ENCODE measurements at places on chromosomes 4 and X.

DNA sequence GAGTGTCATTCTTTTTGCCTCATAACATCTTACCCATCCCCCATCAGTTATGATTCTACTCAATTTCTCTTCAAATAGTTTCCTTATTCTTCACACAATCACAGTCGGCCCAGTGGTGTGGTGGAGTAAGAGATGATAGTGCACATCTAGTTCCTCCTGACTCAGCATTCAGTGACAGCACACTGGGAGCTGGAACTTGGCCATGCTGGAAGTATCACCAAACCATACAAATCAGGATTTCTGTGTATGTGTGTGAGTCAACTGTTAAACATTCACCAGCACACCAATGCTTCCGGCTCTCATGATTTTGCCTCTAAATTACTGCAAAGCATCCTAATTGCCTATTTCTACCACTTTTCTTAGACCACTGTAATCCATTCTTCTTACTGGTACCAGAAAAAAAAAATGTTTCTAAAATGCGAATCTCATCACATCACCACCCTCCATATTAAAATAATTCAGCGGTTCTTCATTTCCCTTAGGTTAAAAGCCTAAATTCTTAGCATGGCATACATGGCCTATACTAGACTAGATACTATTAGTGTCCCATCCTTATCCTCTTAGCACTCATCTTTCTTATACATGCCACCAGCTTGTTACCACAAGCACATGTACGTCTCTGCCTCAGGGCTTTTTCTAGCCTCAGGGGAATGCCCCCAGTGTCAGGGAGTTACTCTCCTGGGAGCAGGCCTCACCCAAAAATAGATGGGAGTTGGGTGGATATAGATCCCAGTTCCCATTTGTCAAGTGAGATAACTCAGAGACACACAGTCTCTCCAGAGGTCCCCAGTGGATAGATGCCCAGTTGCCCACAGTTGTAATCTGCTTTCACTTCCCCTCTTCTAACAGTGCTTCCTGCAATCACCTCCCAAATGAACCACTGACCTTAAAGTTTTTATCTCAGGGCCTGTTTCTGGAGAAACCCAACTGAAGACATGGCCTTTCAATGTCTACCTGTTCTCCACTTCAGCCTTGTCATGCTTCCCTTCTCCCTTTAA is 49.2 kb upstream of the DDX53 start:
- no peak overlapping the region for H3K4me3 ChIP-seq
- H3K27me3 ChIP-seq = no peaks in the 10 kb centered on the region
- no peaks in the 10 kb centered on the region for H3K36me3 ChIP-seq
- no peaks in the 10 kb centered on the region for H3K4me1 ChIP-seq

DNA sequence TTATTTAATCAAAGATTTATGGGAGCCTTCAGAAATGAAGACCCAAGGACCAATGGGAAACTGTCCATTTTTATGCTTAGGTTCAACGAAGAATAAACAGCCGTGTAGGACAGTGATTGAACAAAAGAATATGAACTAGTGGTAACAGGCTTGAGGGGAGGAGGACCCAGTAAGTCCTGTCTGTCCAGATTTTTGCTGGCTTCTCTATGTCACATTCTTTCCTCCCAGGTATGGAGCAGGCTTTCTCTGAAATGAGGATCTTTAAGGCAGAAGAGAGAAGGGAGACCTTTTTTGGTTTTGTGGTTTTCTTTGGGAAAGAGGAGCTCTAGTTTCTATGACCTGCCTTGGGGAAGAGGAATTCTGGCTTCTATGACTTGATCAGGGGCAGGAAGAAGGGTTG is 74.1 kb downstream of the BANK1 start:
- H3K4me1 ChIP-seq = no peaks in the 10 kb centered on the region
- no peak for DNase-seq
- H3K27me3 ChIP-seq = no peaks in the 10 kb centered on the region
- H3K27ac ChIP-seq = no peak overlapping the region
- no peaks in the 10 kb centered on the region for H3K36me3 ChIP-seq

GRCh38 chr4:183858011-183858615 is 47.0 kb upstream of the STOX2 start:
- no peak overlapping the region for H3K27ac ChIP-seq
- no peaks in the 10 kb centered on the region for H3K4me1 ChIP-seq
- H3K27me3 ChIP-seq = no peaks in the 10 kb centered on the region
- DNase-seq = no peak
- H3K4me3 ChIP-seq = no peak overlapping the region

DNA sequence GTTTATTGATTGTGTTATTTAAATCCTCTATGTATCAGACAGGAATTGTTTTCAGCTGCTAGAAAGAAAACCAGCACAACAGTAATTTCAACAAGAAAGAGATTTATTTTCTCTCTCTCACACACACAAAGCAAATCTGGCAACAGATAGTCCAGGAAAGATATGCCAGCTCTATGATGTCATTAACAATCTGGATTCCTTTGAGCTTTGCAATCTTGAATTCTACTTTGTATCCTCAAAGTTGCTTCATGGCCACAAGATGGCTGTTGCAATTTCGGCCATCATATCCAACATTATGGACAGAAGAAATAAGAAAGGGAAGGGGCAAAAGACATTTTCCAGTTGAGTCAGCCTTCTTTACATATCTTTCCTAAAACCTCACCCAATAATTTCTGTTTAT is 19.8 kb upstream of the FMR1 start:
- no peaks in the 10 kb centered on the region for H3K36me3 ChIP-seq
- H3K4me1 ChIP-seq = no peaks in the 10 kb centered on the region
- no peaks in the 10 kb centered on the region for H3K27me3 ChIP-seq
- no peak overlapping the region for H3K27ac ChIP-seq
- DNase-seq = no peak
